ENCODE measurements at places on chromosomes 1 and 21.

DNA sequence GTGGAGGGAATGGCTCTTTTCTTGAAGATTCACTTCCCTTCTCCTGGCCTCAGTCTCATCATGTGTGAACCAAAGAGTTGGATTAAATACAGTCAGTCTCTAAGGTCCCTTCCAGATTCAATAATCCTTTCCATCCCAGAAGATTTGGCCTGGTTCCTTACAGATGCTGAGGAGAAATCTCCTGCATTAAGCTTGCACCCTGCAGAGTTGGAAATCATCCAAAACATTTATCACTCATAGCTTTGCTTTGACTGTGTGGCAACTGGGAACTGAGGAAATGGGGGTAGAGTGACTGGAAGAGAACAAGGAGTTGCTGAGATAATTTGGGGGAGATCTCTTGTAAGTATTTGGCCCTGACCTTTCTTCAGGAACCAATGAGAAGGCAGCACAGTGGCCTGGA is 220.5 kb upstream of the SGIP1 start:
- no peak for DNase-seq

DNA sequence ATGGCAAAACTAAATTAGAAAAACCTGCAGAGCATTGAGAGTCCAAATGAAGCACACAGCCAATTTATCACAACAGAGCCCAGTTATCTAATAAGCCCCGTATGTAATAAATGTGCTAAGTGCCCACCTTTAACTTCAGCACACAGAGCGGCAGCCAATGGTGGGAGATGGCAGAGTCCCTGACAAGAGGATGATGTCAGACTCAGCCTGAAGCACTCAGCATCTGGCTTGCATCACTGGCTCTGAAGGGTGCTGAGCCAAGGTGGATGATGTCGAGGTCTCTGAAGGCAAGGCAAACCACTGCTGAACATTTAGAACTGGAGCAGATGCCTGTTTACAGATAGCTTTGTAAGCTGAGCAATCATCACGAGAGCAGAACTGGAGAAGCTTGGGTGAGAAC is 118.3 kb downstream of the NUF2 start:
- no peak for DNase-seq

DNA sequence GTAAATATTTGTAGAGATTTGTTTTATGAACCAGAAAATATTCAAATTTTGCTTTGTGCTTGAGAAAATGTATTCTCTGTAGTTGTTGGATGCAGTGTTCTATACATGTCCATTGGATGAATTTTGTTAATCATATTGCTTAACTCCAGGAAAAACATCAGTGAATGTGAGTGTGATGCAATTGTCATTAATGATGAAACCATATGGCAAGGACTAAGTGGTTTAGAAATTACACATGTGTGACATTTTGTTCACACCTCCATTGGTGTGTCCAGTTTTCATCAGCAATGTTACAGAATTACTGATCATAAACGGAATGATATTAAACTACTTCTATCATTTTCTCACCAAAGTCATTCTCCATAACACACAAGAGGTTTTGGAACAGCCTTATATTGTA is 151.8 kb upstream of the ST6GALNAC5 start:
- no peak for DNase-seq

- no peak for DNase-seq
These were observed 291.5 kb downstream of the AKT3 start for GRCh38 chr1:243558576-243558975.

DNA sequence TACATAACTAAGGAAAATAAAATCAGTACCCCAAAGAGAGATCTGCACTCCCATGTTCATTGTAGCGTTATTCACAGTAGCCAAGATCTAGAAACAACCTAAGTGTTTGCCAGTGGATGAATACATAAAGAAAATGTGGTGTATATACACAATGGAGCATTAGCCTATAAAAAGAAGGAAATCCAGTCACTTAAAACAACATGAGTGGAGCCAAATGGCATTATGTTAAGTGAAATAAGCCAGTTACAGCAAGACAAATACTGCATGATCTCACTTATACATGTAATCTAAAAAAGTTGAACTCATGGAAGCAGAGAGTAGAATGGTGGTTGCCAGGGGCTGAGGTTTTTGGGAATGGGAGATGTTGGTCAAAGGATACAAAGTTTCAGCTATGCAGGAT is 508.3 kb upstream of the B3GALT2 start:
- DNase-seq: no peak

GRCh38 chr21:21714426-21714825 is 716.2 kb downstream of the NCAM2 start:
- no peak for DNase-seq

- DNase-seq: no peak
These were observed 42.6 kb downstream of the CACNA1S start for GRCh38 chr1:201069636-201070035.

DNA sequence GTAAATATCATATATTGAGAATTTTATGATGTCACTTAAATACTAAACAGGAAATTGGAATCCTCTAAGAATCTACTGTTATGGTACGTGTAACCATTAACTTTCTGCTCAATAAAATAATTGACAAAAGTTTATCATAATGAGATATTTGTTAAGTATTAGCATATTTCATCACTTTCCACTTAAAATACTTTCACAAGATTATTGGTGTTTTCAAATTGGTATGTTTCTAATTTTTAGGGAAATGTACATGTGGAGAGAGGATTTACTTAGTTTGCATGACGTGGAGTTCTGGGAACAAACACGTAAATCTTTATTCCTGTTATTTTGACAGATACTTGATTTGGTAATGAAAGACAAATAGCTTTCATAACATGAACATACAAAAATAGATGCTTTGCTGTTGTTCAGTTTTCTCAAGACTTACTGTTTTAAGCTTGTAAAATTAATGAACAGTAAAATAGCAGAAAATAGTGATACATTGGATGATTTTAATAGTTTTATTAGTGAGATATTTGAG is 1.6 kb downstream of the SRSF11 start:
- no peak for DNase-seq

DNA sequence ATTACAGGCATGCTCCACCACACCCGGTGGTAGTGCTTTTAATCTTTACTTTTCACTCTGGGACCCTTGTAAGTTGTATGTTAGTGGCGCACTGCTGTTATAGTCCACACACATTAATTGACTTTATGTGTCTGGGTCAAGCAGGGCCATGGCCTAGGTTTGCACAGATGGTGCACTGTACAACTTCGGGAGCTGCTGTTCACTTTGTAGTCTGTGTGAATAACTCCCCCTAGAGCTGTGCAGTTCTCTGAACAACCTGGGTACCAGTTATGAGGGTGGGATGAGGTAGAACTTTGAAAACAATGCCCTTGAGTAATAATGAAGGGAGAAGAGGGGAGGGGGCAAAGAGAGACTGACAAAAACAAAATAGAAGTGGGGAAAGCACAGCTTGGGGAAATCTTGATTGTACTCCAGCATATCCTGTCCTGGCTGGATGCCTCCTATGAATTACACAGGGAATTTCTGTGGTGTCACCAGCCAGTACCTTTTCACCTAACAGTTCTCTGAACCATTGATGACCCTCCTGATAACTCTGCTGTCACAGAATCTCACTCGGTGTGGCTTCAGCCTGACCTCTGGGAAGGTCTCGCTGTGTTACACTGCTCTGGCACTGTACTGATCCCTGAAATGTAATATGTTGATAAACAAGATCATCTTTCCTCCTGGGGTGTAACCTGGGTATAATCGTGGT is 2.2 kb downstream of the PTGFRN start:
- no peak for DNase-seq

DNA sequence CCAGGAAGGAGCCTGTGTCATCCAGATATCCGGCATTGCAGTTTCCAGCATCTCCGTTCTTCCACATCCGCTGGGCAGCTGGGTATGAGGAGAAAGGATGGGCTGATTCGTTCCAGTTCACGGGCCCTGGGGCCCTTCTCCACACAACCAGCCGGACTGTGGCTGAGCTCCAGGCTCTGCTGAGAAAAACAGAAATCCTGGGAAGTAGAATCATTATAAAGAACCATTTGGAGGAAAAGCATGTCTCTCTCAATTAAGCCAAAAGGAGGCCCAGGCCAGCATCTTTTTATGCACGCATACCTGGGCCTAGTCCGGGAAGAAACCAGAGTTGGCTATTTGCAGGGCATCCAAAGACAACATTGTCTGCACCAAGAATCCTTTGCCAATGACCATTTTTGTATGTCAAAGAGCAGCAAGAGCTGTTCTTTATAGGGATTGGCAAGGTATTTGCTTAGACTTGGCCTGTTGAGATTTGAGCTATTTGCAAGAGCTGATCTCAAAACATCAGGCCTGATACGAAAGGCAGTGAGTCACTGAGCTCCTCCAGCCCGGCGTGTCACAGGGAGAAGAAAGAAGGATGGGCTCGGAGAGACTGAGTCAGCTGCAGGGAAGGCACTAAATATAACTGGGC is 84.9 kb upstream of the ARHGEF16 start:
- DNase-seq: no peak

DNA sequence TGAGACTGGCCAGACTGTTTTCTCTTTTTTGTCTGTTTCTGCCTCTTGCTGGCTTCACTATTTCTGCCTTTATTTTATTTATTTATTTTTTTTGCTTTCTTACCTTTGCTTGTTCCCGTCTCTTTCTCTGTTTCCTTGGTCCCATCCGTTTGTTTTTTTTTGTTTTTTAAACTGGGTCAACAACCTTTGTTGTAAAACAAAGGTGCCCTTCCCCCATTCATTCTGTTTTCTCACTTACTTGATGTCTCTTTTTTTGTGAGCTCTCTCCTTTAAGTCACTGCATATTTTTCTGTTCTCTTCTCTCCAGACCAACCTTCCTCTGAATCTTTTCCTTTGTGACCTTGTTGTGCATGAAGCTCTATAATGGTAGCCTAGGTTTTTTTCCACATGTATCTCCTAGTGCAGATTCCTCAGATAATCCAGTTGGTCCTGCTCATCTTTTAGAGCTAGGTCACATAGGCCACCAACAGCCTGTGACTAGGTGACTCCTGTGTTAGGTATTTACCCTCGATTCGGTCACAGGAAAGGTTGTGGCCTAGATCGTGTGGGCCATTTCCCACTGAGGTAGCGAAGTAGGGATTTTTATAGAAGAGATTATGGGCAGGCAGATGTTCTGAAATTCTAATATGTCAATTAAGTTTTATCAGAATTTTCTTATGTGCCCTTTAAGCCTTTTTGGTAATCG is 15.9 kb downstream of the GNAI3 start:
- no peak for DNase-seq

DNA sequence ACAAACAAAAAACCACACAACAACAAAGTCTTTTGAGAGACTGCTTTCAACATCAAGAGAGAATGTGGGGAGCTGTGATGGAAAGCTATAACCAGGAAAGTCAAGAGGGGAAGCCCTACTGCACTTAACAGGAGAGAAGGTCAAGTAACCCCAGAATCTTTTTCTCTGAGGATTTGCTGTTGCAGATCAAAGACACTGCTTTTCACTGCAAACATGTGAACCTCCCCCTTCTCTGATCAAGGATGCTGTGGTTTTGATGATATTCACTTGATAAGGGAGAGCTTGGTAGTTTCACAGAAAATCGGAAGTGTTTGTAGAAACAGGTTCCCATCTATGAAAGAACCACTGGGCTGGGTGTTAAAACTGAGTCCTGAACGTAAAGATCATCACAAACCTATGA is 4.8 kb downstream of the ETV3 start:
- no peak for DNase-seq

DNA sequence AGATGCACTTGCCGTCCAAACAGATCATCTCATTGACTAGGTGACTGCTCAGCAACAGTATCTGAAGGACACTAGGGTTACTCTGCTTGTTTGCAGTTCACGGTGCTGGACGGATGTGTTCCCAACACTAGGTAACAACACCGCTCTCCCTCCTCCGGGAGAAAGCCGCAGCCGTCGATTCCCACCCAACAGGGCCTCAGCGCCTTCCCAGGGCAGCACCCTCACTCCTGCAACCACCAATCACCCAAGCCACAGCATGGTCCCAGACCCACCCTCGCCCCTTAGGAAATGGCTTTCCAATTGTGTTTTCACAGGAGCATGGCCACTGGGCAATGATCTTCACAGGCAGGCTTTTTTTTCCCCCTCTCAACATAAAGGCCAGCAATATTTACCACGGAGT is 779 bp downstream of the TLR5 start:
- DNase-seq: no peak

DNA sequence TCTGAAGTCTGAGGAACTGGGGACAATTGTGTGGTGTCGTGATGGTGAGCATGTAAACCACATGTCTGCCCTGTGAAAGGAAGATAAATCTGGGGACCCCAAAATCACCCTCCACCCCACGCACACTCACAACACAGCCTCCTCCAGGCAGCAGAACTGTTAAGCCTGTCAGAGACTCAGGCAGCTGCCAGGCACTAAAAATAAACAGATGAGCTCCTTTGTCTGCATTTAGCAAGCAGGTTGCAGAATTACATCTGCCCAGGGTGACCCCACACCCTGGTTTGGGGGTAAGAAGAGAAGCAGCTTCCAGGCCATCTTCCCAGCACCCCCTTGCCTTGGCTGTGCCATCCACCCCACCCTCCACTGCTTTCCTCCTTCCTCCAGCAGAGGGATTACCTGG is 119.1 kb upstream of the RUNX3 start:
- DNase-seq: no peak

GRCh38 chr1:176009951-176010350 is 197.1 kb downstream of the COP1 start:
- no peak for DNase-seq

- no peak for DNase-seq
These were observed 5.8 kb upstream of the NDUFV3 start for GRCh38 chr21:42887326-42887725.

- no peak for DNase-seq
These were observed 115.1 kb downstream of the SPATA6 start for GRCh38 chr1:48356901-48357300.

GRCh38 chr1:70008660-70009059 is 196.7 kb downstream of the LRRC40 start:
- no peak for DNase-seq

- no peak for DNase-seq
These were observed 15.7 kb downstream of the PRDM16 start for GRCh38 chr1:3084726-3085125.

DNA sequence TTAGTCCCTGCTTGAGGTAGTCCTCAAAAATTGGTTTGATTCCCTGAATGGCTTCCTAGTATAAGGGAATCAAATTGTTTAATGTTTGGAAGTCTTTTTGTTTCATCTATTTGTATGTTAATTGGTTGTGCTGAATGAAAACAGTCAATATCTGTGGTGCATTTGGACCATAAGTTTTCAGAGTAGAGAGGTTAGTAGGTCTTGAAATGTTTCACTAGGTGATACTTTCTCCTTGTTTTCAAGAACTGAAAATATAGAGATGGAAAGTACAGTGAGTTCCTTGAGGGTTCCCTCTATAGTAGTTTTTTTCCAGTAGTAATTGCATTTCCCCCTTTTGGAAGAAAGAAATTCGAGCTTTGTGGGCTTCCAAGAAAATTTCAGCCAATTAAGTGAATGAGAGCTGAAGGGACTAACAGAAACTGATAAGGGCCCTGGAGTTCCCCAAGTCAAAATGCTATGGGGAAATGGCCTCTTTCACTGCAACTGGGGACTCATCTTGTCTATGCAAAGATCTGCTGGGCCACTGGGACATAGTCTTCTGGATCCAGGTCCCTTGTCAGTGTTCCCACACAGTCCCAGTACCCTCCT is 18.6 kb upstream of the CEP350 start:
- DNase-seq: no peak

Data from activated T-helper 1 cell treated with anti-CD3 and anti-CD28 coated beads, Interleukin-2, amount 50 U/mL, for 16 hours (primary cell).